ENCODE measurements at places on chromosomes 2 and 18. TPM values are rescaled to one million over a fixed set of nuclear protein-coding genes. Genes with fewer than 3 reads are reported as not detected.

GRCh38 chr2:181124497-181124896 lies 144.1 kb downstream of the UBE2E3 start:
- no peak for DNase-seq

DNA sequence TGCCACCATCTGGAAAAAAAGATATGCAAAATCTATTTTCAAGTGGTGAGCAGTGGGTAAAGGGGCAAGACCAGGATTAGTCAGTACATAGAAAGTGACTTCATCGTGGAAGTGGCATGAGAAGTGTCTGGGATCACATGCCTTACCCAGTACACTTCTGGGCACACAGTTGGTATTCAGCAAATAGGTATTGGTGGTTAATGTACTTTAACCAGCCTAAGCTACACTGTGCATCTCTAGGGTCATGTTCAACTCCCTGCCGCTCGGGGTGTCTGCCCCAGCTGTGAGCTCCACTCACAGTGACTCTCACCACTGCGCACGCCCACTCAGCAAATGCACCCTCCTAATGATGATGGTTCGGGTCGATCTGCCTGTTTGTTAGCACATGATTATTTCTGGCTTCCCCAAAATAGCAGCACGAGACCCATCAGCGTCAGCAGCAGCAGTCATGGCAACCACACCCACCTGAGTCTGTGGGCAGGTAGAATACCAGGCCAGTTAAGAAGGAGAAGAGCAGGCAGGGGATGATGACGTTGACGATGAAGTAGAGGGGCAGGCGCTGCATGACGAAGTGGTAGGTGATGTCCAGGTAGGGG lies 11.1 kb downstream of the CHRNA1 start:
- no peak for DNase-seq

DNA sequence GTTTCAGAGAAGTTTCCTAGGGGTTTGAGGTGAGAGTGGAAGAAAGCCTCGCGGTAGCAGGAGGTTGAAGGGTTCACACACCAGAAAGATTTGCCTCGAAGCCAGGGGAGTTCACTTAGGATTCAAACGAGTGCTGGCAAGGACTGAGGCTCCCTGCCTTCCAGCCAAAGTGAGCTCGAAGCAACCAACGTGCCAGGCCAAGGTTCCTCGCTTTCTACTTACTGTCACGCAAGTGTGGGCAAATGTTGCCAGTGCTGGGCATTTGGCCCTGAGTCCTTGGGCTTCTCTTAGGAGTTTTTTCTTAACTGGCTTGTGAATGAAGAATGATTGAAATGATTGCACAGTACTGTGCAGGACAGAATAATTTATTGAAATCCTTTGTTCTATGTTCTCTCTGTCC lies 53.6 kb downstream of the TMEM178A start:
- no peak for DNase-seq

DNA sequence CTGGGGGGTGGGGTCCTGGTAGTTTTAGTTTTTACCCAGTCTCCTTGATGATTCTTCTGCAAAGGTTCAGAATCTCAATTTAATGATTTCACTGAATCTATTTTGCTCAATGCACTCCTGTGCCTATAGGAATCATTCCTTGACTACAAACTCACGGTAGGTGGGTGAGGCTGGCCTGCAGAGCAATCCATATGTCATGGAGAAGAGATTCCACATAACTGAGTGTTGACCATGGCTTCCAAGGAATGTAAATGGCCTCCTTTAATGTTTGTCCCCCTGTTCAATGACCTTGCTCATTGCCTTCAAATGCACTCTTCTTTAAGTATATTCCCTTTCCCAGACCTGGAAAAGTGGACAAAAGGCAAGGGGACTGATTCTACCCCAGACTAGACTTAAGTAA lies 12.5 kb downstream of the FAP start:
- DNase-seq, result no peak

PRSS56 gene
- not detected for total RNA-seq

CTAGE1 gene
- not detected for total RNA-seq

IL1RN gene
- total RNA-seq, result not detected

- DNase-seq, result no peak
Observed at GRCh38 chr18:4146797-4147196, 308.3 kb downstream of the DLGAP1 start.

HOXD9 gene
- not detected for total RNA-seq

LCT gene
- 0.03 TPM for total RNA-seq

- no peak for DNase-seq
Observed at GRCh38 chr18:58492891-58493469, 135.9 kb downstream of the ALPK2 start.

- no peak for DNase-seq
Observed at GRCh38 chr2:145813481-145813880, 1293.6 kb upstream of the ZEB2 start.

SIX3 gene
- total RNA-seq, result not detected

DNA sequence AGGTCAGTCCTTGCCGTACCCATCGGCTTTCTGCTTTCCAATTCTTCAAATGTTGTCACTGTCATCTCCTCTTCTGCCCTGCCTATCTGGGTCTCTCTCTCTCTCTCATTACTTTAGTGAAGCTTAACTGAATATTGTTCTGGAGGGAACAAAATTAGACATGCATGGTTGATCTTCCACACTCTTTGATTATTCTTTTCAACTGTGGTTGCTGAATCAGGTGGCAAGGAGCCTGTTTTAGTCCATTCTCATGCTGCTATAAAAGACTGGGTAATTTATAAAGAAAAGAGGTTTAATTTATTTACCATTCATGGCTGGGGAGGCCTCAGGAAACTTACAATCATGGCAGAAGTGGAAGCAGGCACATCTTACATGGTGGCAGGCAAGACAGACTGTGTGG lies 157.9 kb downstream of the ARL4C start:
- DNase-seq, result no peak

DNA sequence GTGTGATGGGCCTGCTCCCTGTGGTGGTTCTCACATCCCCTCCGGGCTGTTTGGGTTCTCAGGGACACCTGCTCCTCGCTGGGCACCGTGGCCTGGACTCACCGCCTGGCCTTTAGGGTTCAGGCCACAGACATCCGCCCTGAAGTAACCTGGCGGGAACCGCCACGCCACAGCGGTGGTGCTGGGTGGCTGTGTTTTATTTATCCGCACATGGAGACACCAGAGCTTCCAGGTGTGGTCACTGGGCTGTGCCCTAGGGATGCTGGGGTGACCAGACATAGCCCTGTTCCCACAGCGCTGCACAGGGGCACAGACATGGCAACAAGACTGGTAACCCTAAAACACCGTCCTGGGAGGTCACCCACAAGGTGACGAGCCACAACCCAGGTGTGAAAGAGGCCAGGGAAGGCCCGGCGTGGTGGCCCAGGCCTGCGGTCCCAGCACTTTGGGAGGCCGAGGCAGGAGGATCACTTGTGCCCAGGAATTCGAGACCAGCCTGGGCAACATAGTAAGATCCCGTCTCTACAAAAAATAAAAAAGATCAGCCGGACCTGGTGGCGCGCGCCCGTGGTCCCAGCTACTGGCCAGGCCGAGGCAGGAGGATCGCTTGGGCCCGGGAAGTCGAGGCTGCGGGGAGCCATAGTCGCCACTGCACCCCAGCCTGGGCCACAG lies 649 bp upstream of the HSBP1L1 start:
- DNase-seq, result no peak

- DNase-seq, result peak; percentile 13
Observed at GRCh38 chr2:134706587-134707329, 12.0 kb downstream of the TMEM163 start.

DNA sequence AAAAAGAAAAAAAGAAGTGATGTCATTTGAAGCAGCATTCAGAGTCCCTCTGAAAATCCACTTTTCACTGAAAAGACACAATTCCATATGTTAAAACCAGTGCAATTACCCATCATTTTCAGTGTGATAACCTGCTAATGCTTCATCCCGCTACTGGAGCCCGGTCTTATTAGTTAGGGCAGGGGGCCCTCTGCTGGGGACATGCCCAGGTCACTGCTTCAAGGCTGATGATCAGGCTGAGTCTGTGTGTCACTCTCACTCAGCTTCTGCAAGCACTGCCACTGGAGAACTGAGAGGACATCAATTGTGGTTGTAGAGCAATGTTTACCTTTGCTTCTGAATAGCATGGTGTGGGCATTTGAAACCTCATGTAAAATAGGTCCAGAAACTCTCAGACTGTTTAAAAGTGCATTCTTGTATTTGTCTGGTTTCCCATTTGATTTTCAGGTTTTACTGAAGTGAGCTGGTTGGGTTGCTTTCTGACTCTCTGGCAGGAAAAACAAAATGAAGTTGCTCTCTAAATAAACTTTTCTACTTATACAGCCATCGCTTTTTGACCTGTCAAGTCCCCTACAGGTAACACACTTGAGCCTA lies 49.2 kb upstream of the NXPH2 start:
- peak; percentile 4 for DNase-seq

All from T-cell (primary cell).